Skeletal muscle cell (primary cell): ENCODE measurements at places on chromosomes 6 and 20.

- no peak for DNase-seq
Measured at GRCh38 chr6:41157323-41157722, 3.2 kb upstream of the TREML1 start.

DNA sequence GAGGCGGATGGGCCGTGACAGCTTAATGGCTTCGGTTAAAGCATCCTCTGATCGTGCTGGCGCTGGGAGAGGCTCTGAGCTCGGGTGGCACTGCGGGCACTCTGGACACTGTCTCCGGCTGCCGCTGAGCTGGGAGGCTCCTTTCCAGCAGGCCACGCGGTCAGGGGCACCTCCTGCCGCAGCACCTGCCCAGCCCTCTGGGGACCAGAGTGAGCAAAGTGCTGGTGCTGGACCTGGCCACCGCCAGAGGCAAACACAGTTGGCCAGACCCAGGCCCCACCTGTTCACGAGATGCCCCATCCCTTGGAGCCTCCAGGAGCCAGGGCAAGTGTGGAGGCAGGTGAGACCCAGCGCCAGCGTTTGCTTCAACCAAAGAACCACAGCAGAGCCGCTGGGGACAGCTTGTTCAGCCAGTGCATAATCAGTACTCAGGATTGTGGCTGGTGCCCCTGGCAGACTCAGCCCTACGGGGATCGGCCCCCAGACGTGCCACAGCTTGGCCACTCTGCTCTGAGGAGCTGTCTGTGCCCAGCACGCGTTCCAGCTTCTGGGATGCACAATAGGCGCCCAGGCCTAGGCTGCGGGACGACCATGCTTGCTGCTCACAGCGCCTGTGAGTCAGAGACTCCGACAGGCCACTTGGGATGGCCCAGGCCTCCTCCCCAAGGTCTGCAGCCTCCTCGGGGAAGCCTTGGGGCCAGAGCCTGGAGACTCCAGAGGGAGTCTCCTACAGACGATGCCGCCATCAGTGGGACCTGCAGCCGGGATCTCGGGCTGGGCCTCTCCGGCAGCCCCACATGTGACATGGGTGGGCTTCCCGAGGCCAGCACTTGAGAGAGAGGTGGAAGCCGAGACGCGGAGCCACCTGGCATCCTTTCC, 38.2 kb upstream of the SLCO4A1 start:
- DNase-seq, result no peak

DNA sequence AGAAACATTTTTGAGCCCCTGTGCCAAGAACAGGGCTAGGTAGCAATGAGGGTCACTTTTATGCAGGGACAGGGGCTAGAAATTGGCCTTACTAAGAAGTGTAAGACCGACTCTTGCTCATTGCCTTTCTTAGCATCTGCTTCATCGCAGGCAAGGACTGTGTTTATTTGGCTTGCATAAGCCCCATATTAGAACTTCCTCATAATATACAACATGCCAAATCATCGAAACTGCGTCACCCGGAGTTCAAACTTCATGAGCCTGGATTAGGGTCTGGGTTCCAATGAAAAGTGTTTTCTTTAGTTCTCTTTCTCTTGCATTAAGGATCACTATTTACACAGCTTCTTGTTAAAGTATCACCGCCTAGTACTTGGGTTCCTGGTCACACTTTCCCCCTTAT, 977 bp upstream of the SMAP1 start:
- DNase-seq, result no peak

DNA sequence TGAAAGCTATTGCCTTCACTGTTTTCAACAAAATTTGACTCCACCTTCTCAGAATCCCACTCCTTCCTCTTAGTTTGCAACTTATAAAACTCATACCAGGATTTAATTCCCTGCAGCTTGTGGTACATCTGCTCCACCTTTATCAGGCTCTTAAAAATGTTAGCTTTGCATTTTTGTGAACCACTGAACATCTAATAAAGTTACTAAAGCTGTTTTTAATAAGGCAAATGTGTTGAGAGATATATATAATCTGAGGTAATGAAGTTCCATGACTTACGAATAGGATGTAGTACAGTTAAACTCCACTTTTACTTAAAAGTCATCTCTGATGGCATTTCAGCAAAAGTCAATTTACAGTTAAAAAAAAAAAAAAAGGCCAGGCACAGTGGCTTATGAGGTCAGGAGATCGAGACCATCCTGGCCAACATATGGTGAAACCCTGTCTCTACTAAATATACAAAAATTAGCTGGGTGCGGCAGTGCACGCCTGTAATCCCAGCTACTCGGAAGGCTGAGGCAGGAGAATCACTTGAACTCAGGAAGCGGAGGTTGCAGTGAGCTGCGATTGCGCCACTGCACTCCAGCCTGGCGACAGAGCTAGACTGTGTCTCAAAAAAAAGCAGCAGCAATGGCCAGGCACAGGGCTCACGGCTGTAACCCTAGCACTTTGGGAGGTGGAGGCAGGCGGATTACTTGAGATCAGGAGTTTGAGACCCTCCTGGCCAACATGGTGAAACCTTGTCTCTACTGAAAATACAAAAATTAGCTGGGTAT, 106.2 kb downstream of the KIF13A start:
- no peak for DNase-seq

- no peak for DNase-seq
Measured at GRCh38 chr6:28209753-28210535, 15.1 kb upstream of the ZSCAN9 start.

DNA sequence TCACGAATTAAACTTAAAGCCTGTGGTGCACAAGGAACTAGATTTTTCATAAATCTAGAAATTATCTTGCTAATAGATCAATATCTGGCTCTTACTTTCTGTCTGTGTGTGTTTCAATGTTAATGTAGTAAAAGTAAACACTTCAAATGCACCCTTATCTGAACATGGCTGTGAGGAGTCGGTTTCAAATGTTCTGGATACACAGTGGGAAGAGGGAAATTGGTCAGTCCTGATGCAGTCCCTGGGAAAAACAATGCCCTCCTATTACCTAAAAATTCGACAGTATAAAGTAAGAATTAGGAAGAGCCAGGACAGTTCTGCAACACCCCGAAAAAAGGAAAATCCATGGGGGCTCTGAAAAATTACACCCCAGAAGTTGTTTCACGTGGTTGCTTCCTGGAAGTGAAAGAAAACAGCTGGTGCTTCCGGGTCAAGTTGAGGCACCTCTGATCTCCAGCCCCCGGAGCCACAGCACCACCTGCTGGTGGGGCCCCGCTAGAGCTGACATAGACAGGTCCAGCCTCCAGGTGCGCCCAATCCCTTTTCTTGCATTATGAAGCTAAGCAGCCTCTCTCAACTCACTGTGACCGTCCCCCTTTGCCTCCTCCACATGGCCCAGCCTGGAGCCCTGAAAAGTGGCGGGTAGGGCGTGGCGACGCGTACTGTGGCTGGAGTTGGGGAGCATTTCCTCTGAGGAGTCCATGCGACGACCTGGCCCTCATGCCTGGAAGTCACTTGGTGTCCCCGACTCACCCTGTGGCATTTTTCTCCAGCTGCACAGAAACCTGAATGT, 8.3 kb downstream of the SEMG2 start:
- no peak for DNase-seq

GRCh38 chr6:93454533-93454932, 35.2 kb upstream of the EPHA7 start:
- no peak for DNase-seq
